ENCODE measurements at places on chromosomes 11 and 22.

GRCh38 chr11:102927624-102927990, 27.9 kb downstream of the MMP13 start:
- no peak for DNase-seq

DNA sequence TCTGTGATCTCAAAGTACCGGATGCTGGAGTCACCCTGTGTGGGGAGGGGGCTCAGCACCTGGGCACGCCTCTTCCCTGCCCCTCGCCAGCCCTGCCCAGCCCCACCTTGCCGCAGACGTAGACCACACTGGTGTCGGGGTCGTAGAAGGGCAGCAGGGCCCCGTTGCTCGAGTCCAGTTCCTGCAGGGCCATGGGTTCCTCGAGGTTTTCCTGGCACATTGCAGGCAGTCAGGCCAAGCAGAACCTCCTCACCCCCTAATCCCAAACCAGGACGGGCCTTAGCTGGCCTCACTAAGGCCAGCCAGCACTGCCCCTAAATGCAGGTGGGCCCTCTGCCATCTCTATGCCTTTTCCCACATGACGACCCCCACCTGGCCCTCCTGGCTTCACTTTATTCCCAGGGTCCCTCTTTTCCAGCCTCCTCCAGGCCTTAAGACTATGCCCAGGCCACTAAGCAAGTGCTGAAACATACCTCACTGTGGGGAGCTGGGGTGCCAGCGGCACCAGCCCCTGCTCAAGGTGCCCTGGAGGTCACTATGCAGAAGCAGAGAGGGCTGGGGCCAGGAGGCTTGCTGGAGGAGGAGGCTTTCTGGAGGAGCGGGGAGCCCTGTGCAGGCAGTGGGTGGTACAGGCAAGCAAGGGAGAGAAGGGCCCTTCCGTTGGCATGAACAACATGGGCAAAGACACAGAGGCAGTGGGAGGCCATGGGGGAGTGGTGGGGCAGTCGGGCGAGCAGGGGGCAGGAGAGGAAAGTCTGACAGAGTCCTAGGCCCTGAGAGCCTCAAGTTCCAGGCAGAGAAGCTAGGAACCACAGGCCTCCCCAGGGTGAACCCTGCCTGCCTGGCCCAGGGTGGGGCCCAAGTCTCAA, 2.8 kb downstream of the CORO1B start:
- DNase-seq, result no peak

DNA sequence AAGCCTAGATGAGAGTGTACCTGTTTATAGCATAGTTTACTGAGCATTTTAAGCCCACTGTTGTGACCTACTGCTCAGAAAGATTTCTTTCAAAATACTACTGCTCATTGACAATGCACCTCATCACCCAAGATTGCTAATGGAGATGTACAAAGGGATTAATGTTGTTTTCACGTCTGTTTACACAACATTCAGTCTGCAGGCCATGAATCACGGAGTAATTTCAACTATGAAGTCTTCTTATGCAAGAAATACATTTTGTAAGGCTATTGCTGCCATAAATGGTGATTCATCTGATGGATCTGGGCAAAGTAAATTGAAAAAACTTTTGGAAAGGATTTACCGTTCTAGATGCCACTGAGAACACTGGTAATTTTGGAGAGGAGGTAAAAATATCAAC, 112.9 kb downstream of the KIF18A start:
- DNase-seq, result no peak

DNA sequence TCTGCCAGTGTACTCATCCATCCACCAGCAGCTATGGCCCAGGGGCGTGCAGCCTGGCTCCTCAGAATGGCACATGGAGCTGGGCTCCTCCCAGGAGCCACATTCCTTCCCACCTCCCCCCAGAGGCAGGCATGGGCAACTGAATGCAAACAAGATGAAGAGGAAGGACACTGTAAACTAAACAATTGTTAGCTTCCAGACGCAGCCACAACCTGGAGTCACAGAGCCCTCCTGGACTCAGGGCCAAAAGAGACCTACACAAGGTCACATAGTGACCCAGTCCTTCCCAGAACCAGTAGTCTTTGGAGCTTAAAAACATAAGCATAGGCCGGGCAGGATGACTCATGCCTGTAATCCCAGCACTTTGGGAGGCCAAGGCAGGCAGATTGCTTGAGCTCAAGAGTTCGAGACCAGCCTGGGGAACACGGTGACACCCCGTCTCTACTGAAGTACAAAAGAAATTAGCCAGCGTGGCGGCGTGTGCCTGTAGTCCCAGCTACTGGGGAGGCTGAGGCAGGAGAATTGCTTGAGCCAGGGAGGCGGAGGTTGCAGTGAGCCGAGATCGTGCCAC, 30.7 kb upstream of the CLDN5 start:
- no peak for DNase-seq
